Stimulated activated CD8-positive, alpha-beta memory T cell treated with anti-CD3 and anti-CD28 coated beads, Interleukin-2, amount 100 ng/mL, for 1 hour (primary cell): ENCODE measurements at places on chromosomes 2 and 18.

GRCh38 chr18:7812431-7813063, 245.4 kb downstream of the PTPRM start:
- no peak for DNase-seq

GRCh38 chr2:18009891-18010290, 131.4 kb downstream of the KCNS3 start:
- DNase-seq: no peak

DNA sequence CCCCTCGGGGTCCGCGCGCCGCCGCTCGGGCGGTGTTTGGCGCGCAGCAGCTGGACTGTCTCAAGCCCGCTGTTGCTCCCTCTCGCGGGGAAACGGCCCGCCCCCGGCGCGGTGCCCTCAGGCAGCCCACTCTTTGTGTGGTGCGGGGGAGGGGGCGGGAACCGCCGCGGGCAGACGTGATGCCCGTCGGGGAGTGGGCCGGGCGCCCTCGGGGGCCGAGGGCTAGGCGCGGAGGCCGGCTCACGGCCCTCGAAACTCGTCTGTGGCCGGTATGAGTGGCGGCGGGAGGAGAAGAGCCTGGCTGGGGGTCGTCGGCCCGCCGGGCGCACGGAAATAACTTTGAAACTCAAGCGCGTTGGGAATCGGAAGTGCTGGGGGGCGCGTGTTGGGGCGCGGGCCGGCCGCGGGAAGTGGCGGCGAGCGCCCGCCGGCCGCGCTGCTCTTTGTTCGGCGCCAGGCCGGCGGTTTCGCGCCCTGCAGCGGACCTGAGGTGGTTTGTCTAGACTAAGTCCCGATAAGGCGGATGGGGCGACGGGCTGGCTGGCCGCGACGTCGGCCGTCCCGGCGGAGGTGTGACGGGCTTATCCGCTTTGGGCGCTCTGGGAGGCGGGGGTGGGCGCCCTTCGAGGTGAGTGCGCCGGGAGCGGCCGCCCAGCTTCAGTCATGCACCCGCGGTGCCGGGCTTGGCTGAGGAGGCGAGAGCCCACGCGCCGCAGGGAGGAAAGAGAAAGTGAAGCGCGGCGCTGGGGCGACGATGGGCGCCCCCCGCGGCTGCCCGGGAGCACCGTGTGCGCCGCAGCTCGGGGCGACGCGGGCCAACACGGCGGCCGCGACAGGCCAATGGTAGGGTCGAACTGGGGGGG, 679 bp downstream of the PTMA start:
- DNase-seq: peak; percentile 49

DNA sequence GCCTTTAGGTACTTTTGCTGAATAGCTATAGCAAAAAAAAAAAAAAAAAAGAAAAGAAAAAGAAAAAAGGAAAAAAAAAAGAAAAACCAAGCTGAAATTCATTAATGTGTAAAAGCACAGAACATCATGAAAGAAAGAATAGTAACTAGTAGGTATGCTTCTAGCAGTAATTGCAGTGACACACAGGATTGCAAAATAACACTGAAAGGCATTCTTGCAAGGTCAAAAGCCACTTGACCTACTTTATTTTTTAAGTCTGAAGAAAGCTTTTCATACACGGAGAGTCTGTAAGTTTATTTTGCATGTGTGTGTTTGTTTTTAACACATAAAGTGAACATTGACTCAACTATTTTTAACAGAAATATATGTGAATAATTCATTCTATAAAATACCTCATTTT, 54.4 kb downstream of the DOK6 start:
- no peak for DNase-seq

DNA sequence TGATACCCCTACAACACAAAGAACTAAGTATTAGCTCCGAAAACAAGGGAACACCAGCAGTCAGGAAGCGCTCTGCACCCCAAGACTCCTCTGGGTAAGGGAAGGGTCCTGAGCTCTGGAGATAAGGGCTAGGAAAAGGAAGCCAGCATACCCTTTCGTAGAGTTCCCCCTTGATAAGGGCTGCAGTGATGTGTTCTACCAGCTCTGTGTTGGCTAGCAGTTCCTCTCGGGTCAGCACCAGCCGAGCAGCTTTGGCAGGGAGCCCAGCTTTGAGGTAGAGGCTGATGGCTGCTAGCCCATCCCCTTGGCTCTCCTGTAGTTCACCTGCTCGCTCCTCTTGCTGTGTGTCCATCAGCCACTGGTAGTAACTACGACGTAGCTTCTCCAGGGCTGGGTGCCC, 18.9 kb downstream of the KRTCAP3 start:
- no peak for DNase-seq

DNA sequence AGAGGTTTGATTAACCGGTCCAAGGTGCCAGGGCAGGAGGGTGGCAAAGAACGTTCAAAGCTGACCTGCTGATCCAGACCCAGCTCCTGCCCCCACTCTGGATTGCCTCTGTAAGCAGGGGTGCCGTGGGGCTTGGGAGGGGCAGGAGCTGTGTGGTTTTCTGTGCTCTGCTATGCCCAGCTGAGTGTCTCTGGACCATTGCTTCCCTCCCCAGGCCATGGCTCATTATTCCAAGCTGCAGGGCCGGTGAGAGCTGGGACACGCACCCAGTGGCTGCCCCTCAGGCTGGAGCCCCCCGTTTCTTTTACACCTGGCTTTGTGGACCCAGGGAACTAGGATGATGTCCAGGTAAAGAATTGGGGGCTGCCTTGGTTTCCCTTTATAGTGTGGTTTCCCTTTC, 238.4 kb upstream of the HS6ST1 start:
- DNase-seq: no peak

DNA sequence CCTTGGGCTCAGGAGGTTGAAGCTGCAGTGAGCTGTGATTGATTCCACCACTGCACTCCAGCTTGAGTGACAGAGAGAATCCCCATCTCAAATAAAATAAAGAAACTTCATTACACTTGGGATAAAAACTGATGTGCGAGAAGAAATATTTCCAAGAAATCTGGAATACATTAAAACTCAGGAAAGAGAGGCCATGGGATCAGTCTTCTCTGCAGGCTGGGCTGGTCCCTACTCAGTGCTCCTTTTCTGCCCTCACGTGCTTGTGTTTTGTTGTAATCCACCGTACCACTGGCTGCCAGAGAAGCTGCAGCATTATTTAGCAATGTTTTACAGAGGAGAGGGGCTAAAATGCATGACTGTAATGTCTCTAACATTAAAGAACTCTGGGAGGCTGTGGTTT, 282.0 kb downstream of the SLC8A1 start:
- DNase-seq: no peak

DNA sequence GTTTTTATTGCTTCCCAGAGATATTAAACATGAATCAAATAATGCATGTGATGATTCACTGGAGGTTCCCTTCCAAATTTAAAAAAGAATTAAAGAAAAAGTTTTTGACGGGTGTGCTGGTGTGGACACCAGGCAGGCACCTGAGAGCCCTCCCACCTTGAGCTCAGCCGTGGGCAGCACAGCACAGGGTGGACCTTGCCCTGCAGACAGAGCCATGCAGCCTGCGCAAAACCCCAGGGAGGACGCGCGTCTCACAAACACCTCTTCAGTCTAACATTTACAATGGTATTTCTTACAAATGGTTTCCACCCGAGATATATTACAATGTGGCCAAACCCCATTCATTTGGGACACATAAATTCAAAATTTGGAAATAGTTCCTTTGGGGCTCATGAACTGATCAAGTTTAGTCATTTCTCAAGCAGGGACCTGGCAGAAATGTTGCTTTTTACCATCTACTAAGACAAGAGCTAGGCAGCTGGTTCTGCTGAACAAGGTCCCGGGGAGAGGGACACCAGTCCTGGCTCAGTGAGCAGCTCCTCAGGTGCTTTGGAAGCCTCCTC, 45.4 kb downstream of the ODC1 start:
- no peak for DNase-seq

DNA sequence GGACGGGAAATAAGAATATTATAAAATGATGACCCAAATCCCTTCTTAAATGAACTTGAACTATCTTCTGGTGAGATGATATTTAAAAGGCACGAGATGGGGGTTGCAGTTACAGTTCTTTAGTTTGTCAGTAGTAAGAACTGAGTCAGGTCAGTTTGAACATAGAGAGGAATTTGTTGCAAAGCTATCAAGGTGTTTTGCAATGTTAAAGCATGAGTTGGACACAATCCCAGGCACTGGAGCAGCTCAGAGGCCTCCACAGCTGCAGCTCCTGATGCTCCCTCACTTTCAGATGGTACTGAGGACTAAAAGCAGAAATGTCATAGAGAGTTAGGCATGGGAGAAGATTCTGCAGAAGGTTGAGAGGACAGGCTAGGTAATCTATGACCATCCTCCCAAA, 236.0 kb downstream of the BCL2 start:
- DNase-seq: no peak

- no peak for DNase-seq
These were observed 320.4 kb downstream of the ASXL3 start for GRCh38 chr18:33898427-33898826.

DNA sequence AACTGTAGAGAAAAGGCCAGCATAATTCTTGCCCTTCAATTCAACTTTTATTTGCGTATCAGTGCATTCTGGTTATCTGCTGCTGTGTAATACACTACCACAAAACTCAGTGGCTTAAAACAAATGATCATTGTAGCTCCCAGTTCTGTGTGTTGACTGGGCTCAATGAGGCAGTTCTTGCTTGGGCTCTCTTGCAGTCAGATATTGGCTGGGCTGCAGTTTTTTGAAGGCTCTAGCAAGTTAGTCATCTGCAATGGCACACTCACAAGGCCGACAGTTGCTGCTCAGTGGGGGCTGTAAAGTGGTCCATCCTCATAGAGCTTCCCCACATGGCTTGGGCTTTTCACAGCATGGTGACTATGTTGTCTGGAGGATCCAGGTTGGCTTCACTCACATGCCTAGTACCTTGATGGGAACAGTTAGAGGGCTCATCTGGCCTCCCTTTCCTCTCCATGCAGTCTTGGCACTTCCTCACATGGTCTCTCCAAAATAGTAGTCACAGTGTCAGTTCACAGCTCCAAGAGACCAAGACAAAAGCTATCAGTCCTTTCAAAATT, 110.6 kb upstream of the TNP1 start:
- no peak for DNase-seq

DNA sequence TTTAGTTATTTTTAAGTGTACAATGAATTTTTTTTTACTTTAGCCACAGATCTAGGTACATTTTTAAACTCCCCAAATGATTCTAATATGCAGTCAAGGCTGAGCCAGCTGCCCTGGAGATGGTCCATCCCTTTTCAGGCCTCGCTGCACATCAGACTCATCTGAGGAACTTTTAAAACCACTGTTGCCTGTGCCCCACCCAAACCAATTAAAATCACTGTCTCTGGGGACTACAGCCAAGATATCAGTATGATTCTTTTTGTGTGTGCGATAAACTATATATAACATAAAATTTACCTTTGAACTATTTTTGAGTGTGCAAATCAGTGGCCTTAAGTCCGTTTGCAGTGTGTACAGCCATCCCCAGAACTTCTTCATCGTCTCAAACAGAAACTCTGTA, 9.1 kb upstream of the MALT1 start:
- no peak for DNase-seq

GRCh38 chr2:45918463-45919159, 267.1 kb downstream of the PRKCE start:
- DNase-seq: no peak

- DNase-seq: no peak
These were observed 331.7 kb downstream of the GBX2 start for GRCh38 chr2:235836491-235836911.
